Stimulated activated CD4-positive, alpha-beta T cell treated with anti-CD3 and anti-CD28 coated beads, Interleukin-1b, Interleukin-23, amount 100 ng/mL, for 1 hour (primary cell): ENCODE measurements at places on chromosomes 1 and 21.

- DNase-seq = no peak
Observed at GRCh38 chr1:38800720-38801671, 58.6 kb downstream of the RRAGC start.

DNA sequence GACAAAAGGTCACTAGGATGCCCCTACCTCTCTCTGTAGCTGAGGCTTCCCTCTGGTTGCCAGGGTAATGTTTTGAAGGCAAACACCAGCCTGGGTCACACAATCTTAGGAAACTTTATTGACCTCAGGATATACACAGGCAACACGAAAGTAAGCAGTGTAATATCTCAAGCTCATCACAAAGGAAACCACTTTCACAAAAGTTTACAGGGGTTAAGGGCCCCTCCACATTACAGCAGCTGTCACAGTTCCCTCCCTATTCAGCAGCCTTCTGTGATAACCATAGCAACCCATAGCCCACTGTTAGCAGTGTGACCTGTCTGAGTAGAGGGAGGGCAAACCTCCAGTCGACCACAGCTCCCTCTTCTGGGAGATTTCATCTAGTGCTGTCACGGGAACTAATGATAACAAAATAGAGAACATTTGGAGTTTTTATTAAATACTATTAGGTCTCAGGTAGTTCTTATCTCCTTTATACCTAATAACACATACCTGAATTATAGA lies 149.8 kb downstream of the PTPRC start:
- DNase-seq = no peak

- no peak for DNase-seq
Observed at GRCh38 chr1:83115785-83116184, 883.1 kb downstream of the TTLL7 start.

DNA sequence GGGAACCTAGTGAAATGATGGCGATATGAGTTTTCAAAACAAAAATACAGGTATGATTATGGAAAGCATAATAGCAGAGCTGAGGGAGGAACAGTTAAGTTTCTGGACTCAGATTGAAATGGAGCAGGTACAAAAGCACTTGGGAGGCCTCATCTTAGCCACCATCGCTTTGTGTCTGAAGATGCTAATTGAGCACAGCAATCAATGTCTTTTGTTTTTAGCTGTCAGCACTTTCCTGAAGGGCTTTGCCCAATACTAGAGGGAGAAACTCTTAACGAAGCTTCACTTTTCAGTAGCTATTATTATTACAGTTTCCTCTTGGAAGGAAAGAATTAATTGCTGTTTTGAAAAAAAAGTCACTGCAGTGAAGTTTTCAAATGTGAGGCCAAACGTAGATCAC lies 348.7 kb downstream of the RWDD3 start:
- DNase-seq = no peak

DNA sequence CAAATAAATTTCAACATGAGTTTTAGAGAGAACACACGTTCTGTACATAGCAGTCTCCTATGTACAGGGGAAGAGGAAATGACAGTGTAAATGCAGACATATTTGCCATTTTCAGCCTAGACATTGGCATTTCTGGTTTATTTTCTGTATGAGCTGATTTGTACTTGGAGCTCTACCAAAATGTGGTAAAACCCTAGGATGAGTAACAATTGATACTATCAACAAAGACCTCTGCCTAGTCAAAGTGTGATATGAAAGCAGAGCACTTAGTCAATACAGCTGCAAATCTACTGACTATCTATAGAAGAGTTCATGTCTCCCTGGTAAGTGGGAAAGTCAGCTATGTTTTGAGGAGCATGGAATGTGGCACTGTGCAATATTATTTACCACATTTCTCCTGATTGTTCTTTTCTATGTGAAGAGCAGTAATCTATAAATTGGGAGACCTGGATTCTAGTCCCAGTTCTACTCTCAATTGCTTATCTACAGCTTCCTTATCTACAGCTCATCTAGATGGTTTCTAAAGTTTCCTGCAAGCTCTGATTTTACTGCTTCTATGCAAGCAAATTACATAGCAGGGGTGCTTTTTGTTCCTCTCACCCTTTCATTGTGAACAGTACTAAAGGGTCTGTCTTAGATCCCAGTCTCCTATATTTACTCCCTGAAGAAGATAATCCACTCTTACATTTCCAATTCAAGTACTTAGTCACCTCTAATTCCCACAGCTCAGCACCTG lies 334.2 kb downstream of the NTNG1 start:
- no peak for DNase-seq

DNA sequence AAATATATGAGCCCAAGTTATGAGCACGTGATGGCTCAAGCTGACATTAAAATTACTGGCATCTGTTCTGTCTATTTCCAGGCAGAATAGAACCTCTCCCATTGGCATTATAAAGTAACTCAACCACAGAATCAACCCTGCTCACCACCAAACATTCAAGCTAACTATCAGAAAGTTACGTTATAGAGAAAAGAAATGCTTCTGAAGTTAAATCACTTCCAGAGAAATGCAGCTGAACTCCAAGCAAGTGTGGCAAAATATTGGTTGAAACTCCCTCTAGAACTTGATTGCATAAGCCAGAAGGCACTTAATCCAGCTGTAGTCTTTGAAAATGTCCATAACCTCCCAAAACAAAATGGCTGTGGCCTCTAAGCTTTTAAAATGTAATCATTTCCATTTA lies 36.2 kb upstream of the UBE2U start:
- no peak for DNase-seq

DNA sequence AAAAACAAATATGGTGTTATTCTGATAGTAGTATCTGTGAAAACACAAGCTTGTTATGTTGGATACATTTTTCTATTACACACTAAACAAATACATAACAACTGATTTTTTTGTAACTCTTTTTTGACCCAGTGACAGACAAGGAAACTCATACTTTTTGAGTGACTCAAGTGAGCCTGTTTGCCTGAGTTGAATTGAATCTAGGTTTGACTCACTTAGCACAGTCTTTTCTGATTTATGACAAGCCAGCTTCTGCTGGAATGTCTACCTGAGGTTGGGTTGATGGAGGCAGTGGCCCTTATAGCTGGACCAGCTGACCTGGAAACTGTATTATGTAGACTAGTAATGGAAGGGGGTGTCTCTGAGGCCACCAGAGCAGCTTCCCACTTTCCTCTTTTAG lies 4.2 kb upstream of the CLCA4 start:
- no peak for DNase-seq

- DNase-seq = no peak
Observed at GRCh38 chr1:89466307-89466930, 58.2 kb upstream of the LRRC8B start.

- no peak for DNase-seq
Observed at GRCh38 chr1:105337420-105337819, 1587.7 kb downstream of the AMY1C start.

- DNase-seq = no peak
Observed at GRCh38 chr1:217661407-217661806, 30.3 kb downstream of the SPATA17 start.

- no peak for DNase-seq
Observed at GRCh38 chr1:200981278-200981677, 42.2 kb downstream of the KIF21B start.

DNA sequence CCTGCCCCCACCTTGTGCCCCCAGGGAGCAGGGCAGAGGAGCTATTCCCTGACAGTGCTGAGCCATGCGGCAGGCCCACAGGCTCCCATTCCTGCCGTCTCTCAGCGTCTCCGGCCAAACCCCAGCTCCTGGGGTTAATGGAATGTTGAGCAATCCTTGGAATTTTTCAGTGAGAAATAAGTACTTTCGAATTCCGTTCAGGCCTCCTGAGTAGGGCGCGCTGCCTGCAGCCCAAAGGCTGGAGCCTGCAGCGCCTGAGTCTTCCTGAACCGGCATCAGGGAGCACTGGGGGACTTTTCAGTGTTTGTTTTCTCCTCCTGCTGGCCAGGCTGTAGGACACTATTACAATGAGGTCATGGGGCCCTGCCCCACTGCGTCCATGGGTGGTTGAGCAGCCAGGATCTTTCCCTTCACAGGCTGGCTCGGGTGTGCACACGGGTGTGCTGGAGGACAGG lies 33.3 kb upstream of the CSF1 start:
- DNase-seq = no peak

GRCh38 chr1:188906921-188907641 lies 1570.6 kb downstream of the BRINP3 start:
- no peak for DNase-seq

- no peak for DNase-seq
Observed at GRCh38 chr1:115296981-115297380, 41.1 kb downstream of the NGF start.

GRCh38 chr1:172002725-172003345 lies 161.5 kb downstream of the DNM3 start:
- DNase-seq = no peak

DNA sequence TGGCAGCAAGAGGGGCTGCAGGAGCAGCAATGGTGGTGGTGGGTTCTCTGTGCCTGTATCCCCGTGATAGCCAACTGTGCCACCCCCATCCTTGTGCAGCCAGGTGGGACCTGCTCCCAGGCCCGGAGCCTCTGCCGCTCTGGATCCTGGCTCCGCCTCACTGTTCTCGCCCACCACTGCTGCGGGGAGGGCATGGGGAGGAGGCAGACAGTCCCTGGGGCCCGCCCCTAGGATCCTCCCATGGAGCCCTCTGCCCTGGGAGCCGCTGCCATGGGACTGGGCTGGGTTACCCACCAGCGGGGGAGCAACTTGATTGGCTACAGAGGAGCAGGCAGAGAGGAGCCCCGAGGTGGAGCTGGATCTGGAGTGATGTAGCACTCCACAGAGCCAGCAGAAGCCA lies 31.6 kb downstream of the CD1D start:
- no peak for DNase-seq

GRCh38 chr1:75999034-75999433 lies 66.8 kb upstream of the ASB17 start:
- DNase-seq = no peak

DNA sequence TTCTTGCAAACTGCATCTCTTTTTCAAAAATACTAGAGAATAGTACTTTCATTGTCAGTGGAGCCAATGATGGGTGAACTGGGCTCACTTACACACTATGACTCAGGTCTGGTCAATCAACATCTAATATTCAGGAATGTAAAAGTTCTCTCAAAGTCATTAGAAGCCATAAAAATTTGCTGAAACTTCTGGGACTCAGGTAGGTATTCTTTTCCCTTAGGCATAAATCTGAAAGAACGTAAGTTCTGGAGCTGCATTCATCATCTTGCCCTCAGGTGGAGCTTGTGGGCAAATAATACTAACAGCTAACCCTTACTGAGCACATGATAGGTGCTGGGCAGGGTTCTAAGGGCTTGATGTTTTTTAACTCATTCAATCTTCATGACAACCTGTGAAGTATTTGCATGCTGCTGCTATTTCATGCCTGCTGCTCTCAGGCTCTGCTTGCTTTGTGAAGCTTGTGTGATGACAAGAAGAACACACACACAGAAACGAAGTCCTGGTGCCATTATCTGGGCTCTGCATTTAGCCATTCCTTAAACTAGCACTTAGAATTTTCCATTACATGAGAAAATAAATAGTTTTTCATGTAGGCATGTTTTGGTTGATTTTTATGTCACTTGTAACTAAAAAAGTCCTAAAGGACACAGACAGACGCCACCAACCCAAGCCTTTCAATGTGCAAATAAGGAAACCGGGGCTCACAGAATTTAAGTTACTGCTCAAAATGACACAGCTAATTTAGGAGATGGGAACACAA lies 394.2 kb upstream of the LYPLAL1 start:
- DNase-seq = no peak

DNA sequence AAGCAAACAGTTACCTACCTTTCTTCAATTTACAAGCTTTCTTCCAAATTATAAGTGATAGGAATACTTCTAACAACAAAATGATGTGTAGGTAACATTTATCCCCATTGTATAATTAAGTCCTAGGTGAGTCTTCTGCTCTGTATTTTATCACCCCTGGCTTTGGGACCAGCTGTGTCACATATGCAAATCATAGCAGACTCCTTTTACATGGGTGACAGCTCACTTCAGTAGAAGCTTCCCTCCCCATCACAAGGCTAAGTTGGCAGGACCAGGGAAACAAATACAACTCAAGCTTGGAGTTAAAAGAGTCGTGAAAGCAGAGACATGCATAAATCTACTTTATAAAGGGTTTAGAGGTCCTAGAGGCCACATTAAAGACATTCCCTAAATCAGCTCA lies 121.1 kb upstream of the RUNX1 start:
- DNase-seq = no peak

GRCh38 chr21:36994501-36995158 lies 11.9 kb upstream of the RIPPLY3 start:
- DNase-seq = no peak

DNA sequence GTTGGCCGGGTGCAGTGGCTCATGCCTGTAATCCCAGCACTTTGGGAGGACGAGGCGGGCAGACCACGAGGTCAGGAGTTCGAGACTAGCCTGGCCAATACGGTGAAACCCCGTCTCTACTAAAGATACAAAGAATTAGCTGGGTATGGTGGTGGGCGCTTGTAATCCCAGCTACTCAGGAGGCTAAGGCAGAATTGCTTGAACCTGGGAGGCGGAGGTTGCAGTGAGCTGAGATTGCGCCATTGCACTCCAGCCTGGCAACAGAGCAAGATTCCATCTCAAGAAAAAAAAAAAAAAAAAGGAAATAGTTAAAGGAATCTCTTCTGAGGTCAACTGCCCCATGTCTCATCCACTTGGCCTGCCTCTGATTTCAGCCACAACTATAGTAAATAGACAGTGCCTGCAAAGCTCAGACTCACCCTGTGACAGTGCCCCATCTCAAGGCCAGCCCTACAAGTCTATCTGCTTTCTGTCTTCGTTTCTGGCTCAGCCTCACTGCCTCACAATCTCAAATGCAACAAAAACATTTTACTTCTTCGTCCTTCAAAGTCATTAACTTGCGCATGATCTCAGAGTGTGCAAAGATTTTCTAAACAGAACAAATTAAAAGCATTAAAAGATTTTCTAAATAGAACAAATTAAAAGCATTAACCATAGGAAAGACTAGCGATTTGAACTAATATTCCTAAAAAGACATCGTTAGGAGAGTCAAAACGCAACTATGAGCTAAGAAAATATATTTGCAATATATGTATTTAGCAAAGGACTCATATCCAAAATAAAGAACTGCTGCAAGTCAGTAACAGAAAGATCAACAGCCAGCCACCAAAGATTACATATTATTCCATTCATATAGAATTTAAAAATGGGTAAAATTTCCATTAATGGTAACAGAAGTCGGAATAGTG lies 65.0 kb upstream of the PRDX6 start:
- DNase-seq = no peak

DNA sequence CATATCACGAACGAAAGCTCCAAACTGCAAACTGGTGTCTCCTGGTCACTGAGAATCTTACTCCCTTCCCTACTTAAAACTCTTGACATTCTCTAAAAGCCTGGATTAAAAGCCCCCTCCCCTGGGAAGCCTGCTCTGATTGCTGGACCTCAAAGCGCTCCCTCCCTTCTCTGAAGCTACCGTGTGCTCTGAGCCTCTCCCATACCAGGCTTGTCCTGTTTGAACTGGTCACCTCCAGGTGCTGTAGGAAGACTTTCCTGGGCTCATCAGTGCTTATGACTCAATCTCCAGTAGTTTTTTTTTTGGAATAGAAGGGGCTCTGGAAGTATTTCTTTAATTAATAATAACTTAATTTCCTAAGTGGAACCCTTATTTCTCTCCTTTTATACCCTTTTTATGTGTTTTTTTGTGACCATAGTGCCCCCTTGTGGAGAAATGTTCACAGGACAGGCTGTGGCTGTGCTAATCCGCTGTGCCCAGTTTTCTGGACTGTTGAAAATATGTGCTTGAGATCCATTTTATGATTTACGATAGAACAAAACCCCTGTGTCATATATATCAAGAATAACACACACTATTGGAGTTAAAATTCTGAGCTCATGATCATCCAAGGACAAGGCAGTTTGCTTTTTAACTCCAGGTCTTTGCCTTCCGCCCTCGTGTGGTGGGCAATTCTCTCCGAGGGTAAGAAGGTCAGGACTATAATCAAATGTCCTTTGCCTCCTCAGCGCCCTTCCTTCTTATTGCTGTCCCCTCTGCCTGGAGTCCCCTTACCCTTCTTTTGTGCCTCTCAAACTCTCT lies 16.9 kb downstream of the MTARC1 start:
- DNase-seq = no peak
